DMS 273 treated with DMSO at 0.1 percent for 48 hours (cell line): ENCODE measurements at places on chromosomes 11 and 22.

- DNase-seq: no peak
These were observed 1.5 kb upstream of the SREBF2 start for GRCh38 chr22:41831383-41831782.

DNA sequence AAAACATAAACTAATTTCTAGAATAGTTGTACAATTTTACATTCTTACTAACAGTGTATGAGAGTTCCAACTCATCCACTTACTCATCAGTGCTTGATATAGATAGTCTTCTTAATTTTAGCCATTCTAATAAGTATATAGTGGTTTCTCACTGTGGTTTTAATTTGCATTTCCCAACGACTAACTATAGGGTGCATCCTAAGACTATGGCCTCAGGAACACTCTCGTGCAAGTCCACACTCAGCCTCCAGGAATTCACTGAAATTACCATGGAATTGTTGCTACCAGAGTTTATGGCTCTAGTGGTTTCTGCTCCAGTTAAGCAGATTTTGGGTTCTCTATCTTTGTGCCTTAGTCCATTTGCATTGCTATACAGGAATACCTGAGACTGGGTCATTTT is 60.1 kb upstream of the GUCY1A2 start:
- no peak for DNase-seq

DNA sequence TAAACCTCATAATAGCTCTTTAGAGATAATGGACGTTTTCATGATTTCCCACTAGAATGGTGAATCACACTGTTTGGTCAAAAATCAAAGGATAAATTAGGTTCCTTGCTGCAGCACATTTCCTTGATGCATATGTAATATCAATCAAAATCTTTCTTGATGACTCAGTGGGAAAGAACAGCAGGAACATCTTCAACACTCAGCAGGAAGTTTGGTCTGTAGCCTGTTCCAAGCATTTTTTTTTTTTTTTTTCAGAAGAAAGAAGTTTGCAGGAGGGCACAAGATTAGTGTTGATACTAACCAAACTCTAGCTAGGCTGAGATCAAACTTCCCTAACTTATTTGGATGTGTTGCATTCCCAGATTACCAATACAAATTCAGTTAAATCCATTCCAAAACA is 1529.8 kb downstream of the FAM181B start:
- DNase-seq: no peak

- DNase-seq: no peak
These were observed 9.1 kb downstream of the CDC42EP2 start for GRCh38 chr11:65323813-65324212.

- DNase-seq: no peak
These were observed 101.1 kb upstream of the SLC22A12 start for GRCh38 chr11:64489831-64490441.

- DNase-seq: no peak
These were observed 41.2 kb upstream of the SYT7 start for GRCh38 chr11:61621917-61622585.

DNA sequence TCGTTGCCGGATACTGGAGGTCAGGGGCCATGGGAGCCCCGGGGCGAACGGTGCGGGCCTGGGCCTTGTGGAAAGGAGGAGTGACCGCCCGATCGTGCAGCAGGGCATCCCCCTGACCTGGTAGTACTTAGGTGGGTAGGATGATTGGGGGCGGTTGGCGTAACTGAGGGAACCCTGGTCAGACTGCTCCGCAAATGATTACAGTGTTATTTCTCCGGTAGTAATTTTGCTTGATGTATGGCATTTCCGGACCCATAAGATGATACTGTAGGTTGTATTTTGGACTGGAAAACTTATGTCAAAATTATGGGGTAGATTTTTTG is 762 bp downstream of the MTMR3 start:
- DNase-seq: no peak

DNA sequence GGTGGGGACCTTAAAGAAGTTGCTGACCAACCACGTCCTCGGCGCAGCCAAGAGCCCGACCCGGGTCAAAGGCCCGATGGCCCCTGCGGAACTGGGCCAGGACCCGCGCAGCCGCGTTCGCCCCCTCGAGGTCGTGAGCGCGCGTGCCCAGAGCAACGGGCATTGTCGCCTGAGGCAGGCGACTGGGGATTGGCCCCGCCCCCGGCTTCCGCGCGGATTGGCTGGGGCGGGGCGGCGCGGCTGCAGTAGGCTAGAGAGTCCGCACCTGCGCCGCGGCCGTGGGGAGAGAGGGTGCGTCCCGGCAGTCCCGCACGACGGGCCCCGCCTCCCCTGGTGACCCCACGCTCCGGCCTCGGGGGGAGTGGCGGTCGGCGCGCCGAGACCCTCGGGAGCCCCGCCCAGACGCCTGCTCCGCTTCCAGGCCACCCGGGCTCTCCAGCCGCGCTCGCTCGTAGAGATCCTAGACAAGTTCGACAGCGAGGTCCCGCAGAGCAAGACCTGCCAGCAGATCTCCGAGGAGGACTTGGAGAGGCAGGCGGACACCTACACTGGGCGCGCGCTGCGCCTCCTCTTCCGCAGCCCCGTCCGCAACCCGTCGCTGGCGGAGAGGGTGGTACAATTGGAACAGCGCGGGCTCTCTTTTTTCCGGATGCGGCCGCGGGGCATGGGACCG is 8.3 kb upstream of the PPIL2 start:
- no peak for DNase-seq

GRCh38 chr11:61700720-61701119 is 20.5 kb downstream of the DAGLA start:
- no peak for DNase-seq

DNA sequence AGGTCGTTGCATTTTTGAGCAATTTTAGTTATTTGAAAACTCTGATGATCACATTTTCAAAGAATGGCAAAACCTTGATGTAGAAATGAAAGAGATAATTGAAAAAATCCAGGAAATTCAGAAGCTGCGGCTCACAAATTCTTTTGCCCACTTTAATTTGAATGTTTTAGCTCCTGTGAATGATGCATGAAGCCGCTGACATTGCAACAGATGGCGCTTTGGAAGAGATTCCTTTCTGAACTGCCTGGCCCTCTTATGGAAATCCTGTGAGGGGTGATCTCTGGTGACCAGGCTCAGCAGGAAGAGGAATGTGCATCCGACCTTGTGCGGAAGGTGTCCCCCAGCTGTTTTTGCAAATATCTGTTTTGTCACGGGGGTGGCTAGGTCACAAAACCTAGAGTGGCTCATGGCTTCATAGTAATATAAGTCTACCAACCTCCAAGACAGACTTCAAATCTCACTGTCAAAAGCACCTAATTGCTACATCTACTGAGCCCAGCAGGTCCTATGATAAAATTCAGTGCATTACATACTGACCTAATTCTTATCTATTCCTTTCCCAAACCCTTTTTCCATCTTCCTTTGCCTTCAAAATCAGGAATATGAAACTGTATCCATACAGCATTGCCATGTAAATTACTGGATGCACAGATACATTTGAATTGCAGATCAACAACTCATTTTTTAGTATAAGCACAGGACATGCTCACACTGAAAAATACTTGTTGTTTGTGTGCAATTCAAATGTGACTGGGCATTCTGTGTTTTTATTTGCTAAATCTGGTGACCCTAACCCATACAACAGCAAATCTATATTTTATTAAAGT is 412.7 kb downstream of the ETS1 start:
- DNase-seq: no peak

DNA sequence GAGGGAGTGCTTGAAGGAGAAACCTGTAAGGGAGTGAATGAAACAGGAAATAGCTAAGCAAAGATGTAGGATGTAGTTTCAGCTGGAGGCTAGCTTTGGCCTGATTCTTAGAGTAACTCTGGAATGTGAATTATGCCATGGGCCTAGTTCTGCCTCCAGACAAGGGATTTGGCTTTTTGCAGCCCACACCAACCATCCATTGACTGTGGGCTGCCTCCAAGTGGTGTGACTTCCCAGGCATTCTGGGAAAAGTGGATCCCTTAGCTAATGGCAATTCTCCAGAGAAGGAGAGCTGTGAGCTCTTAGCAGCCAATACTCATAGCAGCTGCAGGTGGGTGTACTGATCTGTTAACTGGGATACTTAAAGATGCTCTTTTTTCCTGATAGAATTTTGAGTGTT is 2.0 kb upstream of the OR9I1 start:
- no peak for DNase-seq

GRCh38 chr11:74605403-74605802 is 13.0 kb downstream of the POLD3 start:
- DNase-seq: no peak

- DNase-seq: no peak
These were observed 1129.2 kb downstream of the TBC1D22A start for GRCh38 chr22:47891609-47892008.

DNA sequence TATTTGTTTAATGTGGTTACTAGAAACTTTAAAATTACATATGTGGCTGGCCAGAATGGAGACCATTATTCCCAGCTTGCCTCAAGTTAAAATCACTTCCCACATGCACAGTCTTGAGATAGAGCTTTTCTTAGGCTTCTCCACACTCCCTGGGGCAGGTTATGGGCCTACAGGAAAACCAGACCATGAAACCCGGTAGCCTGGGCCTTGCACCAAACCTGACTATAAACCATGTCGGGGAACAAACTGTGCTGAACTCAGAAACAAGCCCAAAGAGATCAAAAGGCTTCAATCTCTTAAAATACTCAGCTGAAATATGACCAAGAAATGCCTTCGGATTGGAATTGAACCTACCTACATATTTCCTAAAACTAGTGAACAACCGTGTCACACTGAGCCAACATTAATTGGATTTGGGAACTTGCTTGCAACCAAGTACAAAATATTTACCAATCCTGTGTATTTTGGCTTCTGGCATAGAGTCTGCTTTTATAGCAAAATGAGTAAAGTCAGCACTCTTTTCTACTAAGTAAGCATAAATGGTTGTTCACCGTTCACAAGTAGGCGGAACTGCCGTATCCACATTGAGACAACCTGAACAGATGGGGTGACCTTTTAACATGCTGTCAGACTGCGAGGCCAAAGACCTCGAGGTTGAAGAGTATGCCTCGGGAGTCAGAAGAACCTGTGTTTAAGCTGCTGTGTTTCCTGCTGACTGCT is 199.5 kb downstream of the FAM76B start:
- no peak for DNase-seq

GRCh38 chr11:65454311-65454695 is 31.7 kb downstream of the NEAT1 start:
- no peak for DNase-seq

DNA sequence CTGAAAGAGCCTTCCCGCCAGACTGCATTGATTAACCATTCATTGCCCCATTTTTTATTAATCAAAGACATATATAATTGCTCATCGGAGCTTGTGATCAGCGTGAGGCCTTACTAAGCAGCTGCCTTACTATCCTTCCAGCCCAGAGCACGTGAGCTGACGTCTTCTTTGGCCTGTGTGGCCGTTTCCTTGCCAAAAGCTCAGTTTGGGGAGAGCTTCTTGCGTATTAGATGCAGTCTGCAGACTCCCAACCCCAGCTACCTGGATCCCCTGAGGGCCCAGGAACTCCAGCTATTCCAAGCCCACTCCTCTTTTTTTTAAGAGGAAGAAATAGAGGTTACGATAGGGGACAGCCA is 784 bp upstream of the SLC43A3 start:
- no peak for DNase-seq

DNA sequence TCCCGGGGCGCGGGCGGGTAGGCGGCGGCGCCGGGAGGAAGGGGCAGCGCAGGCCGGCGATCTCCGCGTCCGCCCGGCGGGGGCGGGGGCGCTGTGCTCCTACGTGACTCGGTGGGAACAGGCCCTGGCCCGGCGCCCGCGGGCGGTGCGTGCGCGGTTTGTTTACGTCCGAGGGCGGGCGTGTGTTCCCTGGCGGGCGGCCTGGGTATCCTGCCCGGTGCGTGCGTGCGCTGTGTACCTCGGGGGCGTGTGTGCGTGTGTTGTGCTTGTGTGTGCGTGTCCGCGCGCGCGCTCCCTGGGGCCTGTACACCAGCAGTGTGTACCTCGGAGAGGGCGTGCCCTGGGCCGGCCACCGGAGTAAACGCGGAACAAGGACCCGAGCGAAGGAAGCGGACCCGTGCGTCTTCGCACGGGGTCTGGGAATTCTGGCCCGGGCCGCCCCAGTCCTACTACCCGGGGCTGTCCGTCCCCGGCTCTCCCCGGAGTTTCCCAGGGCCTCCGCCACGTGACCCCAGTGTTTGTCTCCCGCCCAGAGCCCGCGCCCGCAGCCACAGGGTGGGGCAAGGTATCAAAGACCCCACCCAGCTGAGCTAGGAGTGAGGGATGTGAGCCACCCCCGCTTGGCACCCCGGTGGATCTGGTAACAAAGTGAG is 769 bp downstream of the MAFF start:
- no peak for DNase-seq

- DNase-seq: no peak
These were observed 526.6 kb upstream of the CADM1 start for GRCh38 chr11:116030697-116031331.

DNA sequence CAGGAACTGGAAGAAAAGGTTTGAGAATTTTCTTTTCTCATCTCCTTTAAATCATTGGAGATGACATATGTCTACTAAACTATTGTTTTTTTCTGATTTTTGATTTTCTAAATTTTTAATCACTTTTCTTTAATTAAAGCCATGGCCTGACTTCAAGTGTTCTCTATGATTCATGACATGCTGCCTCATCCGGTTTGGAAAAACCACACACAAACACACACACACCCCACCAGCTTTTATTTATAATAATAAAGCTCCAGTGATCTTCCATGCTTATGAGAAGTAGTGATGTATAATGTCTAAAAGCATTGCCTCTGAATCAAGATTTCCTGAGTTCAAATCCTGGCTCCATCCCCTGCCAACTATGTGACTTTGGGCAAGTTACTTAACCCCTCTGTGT is 179.2 kb downstream of the SPON1 start:
- no peak for DNase-seq

DNA sequence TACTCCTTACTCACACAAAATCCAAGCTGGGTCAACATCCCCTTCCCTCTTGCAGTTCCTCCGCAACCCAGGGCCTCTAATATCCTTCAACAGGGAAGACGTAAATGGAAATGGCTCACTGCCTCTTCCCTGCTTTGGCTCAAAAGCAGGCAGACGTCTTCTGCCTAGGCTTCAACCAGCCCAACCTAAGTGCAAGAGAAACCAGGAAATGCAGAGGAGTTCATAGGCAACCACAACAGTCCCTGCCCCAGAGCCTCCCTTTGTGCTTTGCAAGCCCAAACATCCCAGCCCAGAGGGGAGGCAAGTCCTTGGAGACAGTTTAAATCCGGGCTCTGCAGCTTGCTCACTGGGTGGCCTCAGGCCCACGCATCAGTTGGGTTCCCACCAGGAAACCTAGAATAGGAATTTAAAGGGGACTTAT is 33.3 kb downstream of the CD6 start:
- no peak for DNase-seq

DNA sequence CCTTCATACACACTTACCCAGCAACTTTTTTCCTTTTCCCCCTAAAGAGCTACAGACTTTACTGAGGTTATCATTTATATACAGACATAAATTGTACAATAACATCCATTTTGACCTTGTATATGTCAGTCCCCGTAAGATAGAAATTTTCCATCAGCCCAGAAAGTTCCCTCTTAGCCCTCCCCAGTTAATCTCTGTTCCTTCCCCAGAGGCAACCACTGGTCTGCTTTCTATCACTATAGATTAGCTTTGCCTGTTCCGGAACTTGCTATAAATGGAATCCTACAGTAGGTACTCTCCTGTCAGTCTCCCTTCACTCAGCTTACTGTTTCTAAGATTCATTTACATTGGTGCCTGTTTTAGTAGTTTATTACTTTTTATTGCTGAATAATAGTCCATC is 54.9 kb downstream of the TSPAN18 start:
- DNase-seq: no peak
